ENCODE measurements at places on chromosomes 7 and 10.

DNA sequence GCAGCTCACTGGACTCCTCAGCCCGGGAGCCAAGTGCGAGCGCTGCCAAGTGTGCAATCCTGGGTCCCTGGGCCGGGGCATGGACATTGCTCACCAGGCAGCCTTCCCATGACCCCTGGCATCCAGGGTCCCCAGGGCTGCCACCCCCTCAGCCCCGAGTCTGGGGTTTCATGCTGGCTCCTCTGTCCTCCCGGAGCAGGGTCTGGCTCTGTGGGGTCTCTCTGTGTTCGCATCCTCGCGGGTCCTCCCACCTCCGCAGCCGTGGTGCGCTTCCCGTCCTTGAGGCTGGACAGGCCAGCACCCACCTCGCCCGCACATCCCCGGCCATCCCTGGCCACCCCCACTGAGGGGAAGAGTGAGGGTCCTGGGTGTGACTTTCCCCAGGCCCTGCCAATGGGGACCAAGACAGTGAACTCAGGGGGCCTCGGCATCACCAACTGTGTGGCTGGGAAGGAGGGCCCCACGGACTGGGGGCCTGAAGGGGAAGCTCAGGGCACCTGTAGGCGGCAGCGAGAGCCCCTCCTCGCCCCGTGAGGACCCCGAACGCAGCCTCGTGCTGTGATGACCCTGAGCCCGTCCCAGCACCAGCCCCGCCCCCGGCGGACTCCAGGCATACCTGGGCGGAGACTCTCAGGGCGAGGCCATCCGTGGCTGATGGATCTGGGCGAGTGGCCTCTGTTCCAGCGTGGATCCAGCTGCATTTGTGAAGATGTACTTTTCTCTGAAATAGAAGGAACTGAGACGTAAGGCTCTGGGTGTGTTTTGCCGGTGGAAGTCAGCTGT is 50.3 kb upstream of the CFAP46 start:
- DNase-seq: no peak

DNA sequence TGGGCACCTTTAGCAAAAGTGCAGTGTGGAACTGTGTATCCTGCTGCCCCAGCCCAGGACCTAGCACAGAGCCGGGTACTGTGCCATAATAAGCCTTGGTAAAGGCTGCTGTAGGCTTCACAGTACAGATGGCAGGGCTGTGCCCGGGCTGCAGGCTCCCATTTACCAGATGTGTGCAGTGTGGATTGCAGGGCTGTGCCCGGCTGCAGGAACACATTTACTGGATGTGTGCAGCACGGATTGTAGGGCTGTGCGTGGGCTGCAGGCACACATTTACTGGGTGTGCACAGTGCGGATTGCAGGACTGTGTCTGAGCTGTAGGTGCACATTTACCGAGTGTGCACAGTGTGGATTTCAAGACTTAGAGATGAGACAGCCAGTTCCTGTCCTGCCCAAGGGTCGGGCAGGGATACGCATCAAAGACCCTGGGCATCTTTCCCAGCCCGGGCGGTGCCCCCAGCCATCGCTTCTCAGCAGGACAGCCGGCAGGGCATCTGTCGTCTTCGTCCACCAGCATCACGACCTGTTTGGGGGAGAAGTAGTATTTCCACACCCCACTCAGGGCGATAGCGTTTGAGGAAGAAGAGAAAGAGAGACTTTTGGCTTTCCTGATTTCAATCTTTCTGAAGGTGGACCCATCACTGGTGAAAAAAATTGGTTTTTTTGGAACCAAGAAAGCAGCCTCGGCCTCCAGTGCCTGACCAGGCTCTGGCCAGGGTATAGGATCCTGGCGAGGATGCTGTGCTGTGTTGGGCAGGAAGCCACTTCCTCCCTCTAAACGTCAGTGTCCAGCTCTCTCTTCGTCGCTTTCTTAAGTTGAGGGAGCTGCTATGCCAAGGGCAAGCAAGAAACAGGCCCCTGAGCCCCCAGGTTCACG is 180.8 kb downstream of the CUX1 start:
- no peak for DNase-seq

DNA sequence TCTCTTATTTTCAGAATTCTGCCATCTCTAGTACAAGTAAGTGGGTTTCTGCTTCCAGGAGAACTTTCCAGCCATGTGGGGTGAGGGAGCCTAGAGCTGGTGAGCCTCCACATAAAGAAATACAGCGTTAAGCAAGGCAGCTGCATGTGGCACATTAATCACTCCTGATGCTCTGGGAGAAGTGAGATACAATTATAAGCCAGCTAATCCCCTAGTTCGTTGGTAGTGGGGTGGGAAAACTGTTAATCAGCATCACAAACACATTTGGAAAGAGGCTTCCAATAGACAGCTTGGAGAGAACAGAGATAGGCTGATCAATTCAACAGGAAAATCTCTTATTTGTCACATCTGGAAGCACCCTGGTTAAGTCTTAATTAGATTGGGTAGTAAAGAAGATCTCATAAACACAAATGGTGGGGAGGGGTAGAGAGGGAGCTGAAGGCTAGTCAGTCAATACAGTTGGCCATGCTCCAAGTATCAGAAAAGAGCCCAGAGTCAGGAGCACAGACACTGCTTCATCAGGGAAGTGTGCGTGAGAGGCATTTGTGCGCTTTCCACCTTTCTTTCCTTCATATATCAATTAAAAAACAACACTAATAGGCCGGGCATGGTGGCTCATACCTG is 130.6 kb downstream of the SORCS1 start:
- DNase-seq: no peak

- DNase-seq: no peak
These were observed 517.1 kb upstream of the ANKRD30A start for GRCh38 chr10:36608251-36608650.

- no peak for DNase-seq
These were observed 19.7 kb upstream of the CCSER2 start for GRCh38 chr10:84308481-84309304.

- DNase-seq: no peak
These were observed 31.3 kb downstream of the TACC2 start for GRCh38 chr10:122020226-122020625.

- DNase-seq: no peak
These were observed 19.0 kb upstream of the AGMO start for GRCh38 chr7:15580604-15581351.

GRCh38 chr7:54917613-54918391 is 101.0 kb upstream of the EGFR start:
- no peak for DNase-seq

DNA sequence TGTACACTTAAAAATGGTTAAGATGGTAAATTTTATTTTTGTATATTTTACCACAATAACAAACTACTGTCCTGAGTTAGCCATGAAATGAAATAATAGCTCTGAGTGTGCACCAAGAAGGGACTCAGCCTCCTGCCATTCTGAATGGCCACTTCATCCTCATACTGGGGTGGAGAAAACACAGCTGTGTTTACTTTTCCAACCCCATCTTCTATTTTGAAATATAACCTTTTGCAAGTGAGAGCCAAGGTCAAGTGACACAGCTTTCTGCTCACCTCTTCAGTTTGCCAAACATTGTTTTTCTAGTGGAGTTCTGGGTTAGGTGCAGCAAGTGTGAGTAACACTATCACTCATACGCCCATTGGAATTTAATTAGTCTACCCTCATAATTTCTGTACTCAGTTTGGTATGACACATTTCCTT is 107.4 kb upstream of the GLCCI1 start:
- peak; percentile 70 for DNase-seq

- DNase-seq: no peak
These were observed 2.4 kb downstream of the PRAP1 start for GRCh38 chr10:133349577-133350011.

GRCh38 chr10:89351412-89351779 is 23.6 kb downstream of the IFIT3 start:
- DNase-seq: no peak

- no peak for DNase-seq
These were observed 242.0 kb downstream of the BICC1 start for GRCh38 chr10:58754469-58755339.

DNA sequence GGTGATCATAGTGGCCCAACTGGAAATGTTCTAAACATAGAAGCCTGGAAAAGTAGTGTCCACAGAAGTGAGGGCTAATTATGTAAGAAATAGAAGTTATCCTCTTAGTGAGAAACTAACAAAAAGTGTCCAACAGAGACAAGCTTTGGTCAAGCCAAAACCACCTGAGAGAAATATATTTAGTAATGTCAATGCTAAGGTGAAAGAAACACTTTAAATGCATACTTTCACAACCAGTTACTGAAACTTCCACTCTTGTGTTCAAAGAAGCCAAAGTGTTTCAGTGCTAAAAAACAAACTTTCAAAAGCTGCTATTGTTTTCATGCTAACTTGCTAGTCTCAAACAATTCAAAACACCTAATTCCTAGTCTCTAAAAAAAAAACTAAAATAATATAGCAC is 18.1 kb downstream of the RAB11FIP2 start:
- no peak for DNase-seq

DNA sequence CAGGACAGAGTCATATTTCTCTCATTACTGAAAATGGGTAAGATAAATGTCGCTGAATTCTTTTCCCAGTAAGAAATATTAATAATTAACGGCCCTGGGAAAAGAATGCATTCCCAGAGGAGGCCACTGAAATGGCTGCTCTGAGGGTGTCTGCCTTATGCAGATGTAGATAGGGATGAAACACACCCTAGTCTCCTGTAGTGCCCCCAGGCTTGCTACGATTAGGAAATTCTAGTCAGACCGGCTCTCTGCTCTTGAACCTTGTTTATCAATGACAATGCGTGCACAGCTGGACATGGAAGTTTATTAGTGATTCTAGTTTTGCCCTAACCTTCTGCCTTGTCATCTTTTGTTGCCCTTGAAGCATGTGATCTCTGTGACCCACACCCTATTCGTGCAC is 291.1 kb downstream of the ZNF248 start:
- DNase-seq: no peak

GRCh38 chr7:19112274-19113001 is 5.0 kb downstream of the TWIST1 start:
- no peak for DNase-seq

GRCh38 chr7:132865366-132866143 is 216.3 kb downstream of the CHCHD3 start:
- DNase-seq: no peak

GRCh38 chr10:14102056-14102455 is 228.7 kb downstream of the FRMD4A start:
- DNase-seq: no peak

DNA sequence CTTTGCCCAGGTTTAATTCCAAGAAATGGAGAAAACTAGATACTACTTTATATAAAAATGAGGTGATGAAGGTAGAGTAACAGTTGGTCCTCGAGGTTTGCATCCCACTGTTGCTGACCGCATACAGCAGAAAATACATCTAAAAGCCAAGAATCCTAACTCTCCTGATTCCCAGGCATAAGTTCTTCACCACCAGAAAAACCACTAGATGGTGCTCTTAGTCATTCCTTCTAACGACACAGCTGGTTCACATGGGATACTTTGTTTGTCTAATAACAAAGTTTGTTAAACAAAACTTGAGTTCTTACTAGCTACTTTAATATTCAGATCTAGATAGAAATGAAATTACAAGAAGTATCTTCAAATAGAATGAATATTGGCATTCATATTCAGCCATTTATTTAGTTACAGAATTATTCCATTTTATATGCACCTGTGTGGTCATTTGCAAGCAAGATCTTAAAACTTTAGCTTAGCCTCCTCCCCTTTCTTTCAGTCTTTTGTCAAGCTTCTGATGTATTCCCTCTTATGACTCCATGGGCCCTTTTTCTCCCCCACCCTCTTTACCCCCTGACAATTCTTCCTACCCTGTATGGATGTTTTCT is 54.1 kb upstream of the CYP26C1 start:
- no peak for DNase-seq

DNA sequence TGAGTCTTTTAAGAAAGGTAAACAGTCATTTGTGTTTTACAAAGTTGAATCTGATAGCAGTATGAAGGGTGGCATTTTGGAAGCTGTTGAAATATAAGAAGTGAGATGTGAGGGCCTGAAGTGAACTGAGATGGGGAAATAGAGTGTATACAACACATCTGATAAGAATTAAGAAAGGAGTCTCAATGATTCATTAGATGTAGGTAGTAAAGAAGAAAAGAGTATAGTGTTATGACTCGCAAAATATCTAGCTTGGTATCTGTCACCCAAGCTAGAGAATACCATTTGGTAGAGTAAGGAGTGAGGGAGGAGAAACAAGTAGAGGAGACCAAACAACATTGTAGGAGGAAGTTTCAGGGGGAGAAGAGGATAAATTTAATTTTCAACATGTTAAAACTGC is 5.3 kb downstream of the PTPN12 start:
- no peak for DNase-seq

GRCh38 chr7:14635955-14636354 is 266.6 kb downstream of the DGKB start:
- DNase-seq: no peak
